ENCODE measurements at places on chromosomes 7 and 10. TPM values are rescaled to one million over a fixed set of nuclear protein-coding genes. Genes with fewer than 3 reads are reported as not detected.

The ITGA8 gene
- total RNA-seq = 35.0 TPM

The NEURL1 gene
- total RNA-seq = 1.2 TPM

The RAB18 gene
- 4.9 TPM for total RNA-seq

The STYXL1 gene
- 13.0 TPM for total RNA-seq

The TYW1B gene
- 21.0 TPM for total RNA-seq

The ATP6V0A4 gene
- total RNA-seq = not detected

The CEP55 gene
- total RNA-seq = 0.58 TPM

The LRMDA gene
- total RNA-seq = not detected

The IKZF1 gene
- total RNA-seq = 32.3 TPM

The STRIP2 gene
- not detected for total RNA-seq
